ENCODE measurements at places on chromosomes 1 and 21.

DNA sequence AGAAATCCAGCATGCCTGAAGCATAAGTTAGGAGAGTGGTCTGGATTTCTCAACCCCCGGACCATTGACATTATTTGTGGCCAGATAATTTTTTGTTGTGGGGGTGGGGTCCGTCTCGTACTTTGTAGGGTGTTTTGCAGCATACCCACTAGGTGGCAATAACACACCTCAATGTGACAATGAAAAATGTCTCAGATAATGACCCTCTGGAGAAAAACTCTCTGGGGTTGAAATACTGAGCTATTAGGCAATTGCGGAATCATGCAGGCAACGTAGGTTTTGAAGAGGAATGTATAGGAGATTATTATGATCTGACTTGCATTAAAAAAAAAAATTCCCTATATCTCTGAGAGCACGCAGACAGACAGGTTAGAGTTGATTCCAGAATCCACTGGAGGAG, 25.3 kb upstream of the RRP15 start:
- no peaks in the 10 kb centered on the region for H3K27me3 ChIP-seq
- H3K36me3 ChIP-seq = no peaks in the 10 kb centered on the region

DNA sequence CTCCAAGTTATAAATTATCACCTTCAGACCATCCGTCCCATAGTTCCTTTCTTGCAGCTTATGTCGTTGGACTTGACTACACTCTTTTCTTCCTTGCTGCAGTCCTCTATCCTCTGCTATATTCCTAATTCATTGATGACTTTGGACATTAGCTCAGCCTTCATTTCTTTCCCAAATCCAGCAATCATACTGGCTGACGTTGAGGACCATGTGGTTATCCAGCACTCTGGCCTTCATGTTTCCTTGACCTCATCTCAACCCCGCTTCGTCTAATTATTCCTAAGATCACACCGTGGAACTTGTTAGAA, 27.4 kb downstream of the RAD54L start:
- DNase-seq = no peak
- H3K36me3 ChIP-seq = peaks cover 17% of the 10 kb centered on the region

DNA sequence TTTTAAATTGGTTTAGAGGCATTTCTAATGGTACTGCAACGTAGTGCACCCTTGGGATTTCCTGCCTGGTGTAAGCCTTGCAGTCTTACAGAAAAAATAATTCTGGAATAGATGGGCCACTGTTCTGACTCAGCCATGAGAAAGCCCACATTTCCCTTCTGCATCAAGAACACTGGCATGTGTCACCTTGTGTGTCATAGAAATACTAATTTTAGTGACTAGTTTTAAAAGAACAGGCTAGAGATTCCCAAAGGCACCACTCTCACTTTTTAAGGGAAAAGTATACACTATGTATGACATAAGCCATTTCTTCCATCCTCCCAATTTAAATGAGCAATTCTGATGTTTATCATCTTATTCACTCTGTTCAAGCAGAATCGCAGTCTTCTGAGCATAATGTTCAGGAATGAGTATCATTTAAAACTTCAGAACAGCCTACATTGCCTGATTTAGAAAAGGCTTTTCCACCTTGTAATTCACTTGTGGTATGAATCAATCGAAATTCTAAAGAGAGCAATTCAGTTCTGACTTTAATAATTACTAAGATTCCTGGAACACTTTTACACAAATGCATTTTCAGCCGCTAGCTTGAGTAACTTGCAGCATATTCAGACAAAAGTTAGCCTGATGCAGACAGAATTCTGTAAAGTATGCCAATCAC, 18.8 kb downstream of the RGS13 start:
- H3K36me3 ChIP-seq = no peaks in the 10 kb centered on the region
- no peak for DNase-seq
- no peaks in the 10 kb centered on the region for H3K4me1 ChIP-seq
- H3K4me3 ChIP-seq = no peak overlapping the region

DNA sequence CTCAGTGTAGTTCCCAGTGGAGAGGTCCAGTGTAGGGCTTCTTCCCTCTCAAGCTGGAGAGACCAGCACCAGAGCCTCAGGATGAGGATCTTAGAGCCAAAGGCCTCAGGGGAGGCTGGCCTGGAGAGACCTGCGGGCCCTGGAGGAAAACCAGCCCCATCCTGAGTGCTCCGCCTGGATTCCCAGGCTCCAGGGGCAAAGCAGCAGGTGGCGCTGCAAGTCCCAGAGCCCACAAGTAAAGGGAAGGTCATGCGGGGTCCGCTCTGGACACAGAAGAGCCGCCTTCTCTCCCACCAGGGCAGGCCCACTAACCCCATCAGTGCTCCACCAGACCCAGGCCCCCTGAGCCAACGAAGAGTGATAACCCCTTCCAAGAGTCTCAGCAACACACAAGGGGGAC, 22.7 kb downstream of the PGBD5 start:
- H3K4me3 ChIP-seq = no peak overlapping the region
- no peak for DNase-seq
- H3K27me3 ChIP-seq = no peaks in the 10 kb centered on the region
- no peaks in the 10 kb centered on the region for H3K4me1 ChIP-seq
- no peaks in the 10 kb centered on the region for H3K36me3 ChIP-seq
- no peak overlapping the region for H3K27ac ChIP-seq

DNA sequence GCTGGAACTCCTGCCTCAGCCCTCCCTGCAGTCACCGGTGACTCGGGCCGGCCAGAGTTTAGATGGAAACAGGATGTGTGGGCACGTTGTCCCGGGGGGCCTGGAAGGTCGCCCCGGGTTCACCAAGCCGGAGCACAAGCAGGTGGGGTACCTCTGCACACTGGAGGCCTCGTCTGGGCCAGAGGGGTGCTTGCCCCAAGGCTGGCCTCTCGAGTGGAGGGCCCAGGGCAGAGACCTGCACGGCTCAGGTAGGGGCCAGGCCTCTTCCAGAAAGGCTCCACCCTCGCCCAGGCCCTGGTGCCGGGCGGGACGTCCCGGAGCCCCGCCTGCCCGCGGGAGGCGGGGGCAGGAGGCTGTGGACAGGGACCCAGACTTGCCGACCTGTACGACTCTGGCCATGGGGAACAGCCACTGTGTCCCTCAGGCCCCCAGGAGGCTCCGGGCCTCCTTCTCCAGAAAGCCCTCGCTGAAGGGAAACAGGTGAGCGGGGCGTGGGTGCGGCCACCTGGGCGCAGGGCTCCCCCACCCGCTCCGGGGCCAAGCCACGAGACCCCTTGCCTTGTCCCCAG, at the start of gene PLEKHN1:
Gene PLEKHN1 (plus strand): TSS at position 348 of the 569 bp plus-strand sequence. CDS start 50 bp downstream, at position 398.
- H3K27me3 ChIP-seq = no peaks in the 10 kb centered on the region
- no peaks in the 10 kb centered on the region for H3K36me3 ChIP-seq

- H3K4me1 ChIP-seq = peaks cover 7% of the 10 kb centered on the region
- H3K4me3 ChIP-seq = no peak overlapping the region
- no peaks in the 10 kb centered on the region for H3K27me3 ChIP-seq
- H3K27ac ChIP-seq = no peak overlapping the region
- no peak for DNase-seq
These were observed 256.5 kb downstream of the PAPPA2 start for GRCh38 chr1:176719447-176719846.

GRCh38 chr1:230681599-230681998, 32.3 kb downstream of the AGT start:
- no peaks in the 10 kb centered on the region for H3K27me3 ChIP-seq
- H3K4me3 ChIP-seq = no peak overlapping the region
- no peak for DNase-seq
- H3K4me1 ChIP-seq = peaks cover 25% of the 10 kb centered on the region
- H3K36me3 ChIP-seq = peaks cover 28% of the 10 kb centered on the region

DNA sequence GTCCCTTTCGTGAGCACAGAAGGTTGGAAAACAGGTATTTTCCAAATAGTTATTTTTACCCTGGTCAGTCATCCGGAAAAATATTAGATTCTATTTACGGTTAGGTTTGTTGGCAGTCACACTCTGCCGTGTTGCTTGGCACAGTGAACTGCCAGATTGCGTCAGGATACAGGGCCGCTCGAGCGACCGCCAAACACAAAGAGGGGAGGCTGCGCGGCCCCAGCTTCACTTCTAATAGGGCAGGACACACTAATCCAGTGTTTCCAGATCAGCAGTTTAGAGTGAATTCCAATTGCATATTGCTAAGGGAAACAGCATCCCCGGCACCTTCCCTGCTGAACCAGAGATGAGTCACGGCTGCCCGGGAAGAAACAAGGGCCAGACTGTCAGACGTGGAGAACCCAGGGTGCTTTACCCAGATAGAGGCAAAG, 22.9 kb downstream of the UMODL1 start:
- H3K27ac ChIP-seq = peak overlapping the region; percentile 97
- DNase-seq = peak; percentile 80
- no peaks in the 10 kb centered on the region for H3K27me3 ChIP-seq
- H3K4me1 ChIP-seq = peaks cover 34% of the 10 kb centered on the region
- H3K36me3 ChIP-seq = no peaks in the 10 kb centered on the region

GRCh38 chr21:43613755-43614638, 45.3 kb downstream of the HSF2BP start:
- H3K36me3 ChIP-seq = no peaks in the 10 kb centered on the region
- H3K4me1 ChIP-seq = no peaks in the 10 kb centered on the region
- H3K4me3 ChIP-seq = no peak overlapping the region
- DNase-seq = no peak

DNA sequence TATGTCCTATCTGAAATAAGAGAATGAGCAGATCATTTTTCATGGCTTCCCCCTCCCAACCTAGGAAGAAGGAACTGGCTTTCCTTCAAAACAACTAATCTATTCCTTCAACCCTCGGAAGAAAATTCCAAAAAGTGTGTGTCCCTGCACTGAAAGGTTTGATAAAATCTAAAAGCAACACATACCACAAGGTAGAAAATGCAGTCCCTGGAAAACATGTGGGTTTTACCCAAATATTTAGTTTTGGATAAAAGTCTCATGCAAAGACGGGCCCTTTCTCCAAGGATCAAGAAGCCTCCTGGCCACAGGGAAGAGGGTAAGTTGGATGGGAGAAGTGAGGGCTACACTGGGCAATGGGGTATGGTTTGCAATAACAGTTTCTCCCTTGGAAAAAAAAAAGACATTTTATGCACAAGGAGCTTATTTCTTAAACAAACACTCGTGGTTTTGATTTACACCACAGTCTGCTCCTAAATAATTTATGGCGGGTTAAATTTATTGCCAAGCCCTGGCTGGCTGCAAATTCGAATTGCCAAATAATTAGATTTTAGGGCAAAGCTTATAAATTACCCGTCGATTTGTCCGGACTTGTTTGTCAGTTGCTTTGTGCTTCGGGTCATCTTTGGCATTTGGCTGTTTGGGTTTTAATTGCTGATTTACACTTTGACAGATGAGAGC, 28.9 kb downstream of the ERI3 start:
- H3K27me3 ChIP-seq = no peaks in the 10 kb centered on the region
- H3K36me3 ChIP-seq = no peaks in the 10 kb centered on the region
- DNase-seq = no peak
- peaks cover 10% of the 10 kb centered on the region for H3K4me1 ChIP-seq

DNA sequence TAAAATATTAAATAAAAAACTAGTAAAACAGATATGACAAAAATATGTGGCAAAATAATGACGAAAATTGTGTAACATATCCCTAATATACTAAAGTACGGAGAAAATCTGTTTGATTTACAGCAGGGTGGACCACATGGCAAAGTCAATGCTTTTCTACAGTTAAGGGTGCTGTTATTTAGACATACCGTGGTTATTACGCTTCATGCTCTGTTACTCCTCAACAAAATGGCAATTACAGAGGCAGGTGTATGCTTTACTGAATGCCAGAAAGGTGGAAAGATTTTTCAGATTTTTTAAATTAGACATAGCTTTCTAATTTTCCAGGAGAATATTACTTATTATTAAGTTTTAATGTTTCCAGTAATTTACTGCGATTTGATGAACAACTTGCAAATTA, 343.9 kb upstream of the DPYD start:
- H3K36me3 ChIP-seq = no peaks in the 10 kb centered on the region
- H3K4me1 ChIP-seq = peaks cover 6% of the 10 kb centered on the region
- DNase-seq = no peak
- H3K4me3 ChIP-seq = no peak overlapping the region

- H3K4me1 ChIP-seq = no peaks in the 10 kb centered on the region
- no peak overlapping the region for H3K27ac ChIP-seq
- no peaks in the 10 kb centered on the region for H3K27me3 ChIP-seq
- no peak for DNase-seq
These were observed 61.2 kb downstream of the EDARADD start for GRCh38 chr1:236455243-236455642.

DNA sequence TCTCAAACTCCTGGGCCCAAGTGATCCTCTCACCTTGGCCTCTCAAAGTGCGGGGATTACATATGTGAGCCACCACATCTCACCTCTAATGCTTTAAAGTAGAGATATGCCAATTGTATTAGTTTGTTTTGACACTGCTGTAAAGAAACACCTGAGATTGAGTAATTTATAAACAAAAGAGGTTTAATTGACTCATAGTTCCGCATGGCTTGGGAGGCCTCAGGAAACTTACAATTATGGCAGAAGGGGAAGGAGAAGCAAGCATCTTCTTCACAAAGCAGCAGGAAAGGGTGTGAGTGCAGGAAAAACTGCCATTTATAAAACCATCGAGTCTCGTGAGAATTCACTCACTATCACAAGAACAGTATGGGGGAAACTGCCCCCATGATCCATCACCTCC, 3.5 kb upstream of the MYCL start:
- H3K4me3 ChIP-seq = no peak overlapping the region
- peaks cover 18% of the 10 kb centered on the region for H3K4me1 ChIP-seq
- H3K27me3 ChIP-seq = peaks cover 3% of the 10 kb centered on the region
- H3K36me3 ChIP-seq = no peaks in the 10 kb centered on the region
- H3K27ac ChIP-seq = no peak overlapping the region

DNA sequence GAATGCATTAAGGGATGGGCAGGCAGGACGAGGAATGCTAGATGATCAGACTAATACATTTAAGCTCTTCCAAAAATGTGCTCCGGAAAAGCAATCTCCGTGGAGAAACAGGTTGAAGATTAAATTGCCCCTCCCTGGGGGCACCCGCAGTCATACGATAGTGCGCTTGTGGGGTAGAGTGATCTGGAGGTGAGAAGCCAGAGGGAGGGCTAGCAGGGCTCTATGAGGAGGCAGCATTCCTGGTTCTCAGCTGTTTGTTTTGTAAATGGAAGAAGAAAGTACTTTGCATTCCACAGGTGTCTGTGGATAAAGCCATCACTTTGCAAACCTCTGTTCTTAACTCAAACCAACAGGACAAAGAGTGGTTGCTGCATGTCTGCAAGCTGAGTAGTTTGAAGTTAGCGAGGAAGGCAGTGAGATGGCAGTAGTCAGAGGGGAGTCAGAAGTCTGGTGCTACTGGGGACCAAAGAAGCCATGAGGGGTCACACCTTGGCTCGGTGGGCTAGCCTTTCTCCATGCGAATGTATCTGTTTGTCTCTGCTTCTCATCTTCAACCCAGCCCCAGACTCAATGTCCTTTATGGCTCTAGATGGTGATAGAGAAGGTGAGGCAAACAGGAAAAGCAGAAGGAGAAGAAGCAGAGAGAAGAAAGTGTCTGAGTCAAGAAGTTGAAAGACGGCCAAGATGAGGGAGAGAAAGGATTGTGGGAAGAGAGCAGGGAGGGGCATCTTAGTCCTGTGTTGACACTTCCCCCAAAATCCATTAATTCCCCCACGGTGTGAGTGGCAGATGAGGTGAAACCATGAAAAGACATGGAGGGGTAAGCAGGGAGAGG, 65.2 kb upstream of the GJA8 start:
- H3K4me1 ChIP-seq = no peaks in the 10 kb centered on the region
- H3K4me3 ChIP-seq = no peak overlapping the region
- DNase-seq = no peak
- H3K27me3 ChIP-seq = no peaks in the 10 kb centered on the region
- H3K27ac ChIP-seq = no peak overlapping the region

Measured in thoracic aorta (tissue), 2 donors.